ENCODE measurements at places on chromosomes 1 and 21.
A peak's percentile ranks its signal among the peaks of the same experiment; 100 is the strongest.

- DNase-seq = no peak
Observed at GRCh38 chr1:5725406-5725805, 266.8 kb downstream of the NPHP4 start.

GRCh38 chr1:80989455-80989854 is 811.3 kb upstream of the ADGRL2 start:
- DNase-seq = no peak

DNA sequence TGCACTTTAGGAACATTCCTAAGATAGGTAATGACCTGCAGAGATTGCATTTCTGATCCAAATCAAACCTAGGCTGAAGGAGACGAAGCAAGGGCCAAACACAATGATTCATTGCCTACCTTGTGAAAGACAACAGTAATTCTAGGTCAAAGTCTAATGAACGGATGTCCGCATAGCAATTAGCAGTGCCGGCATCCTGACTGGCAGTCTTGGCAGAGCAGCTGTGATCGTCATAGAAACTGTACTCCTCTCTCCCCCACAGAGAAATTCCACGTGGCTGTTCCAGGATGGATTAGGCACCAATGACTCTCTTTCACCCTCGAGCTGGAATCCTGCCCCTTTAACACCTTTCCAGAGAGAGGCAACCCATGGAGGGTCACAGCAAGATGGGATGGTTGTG is 28.9 kb upstream of the VAV3 start:
- no peak for DNase-seq

- DNase-seq = no peak
Observed at GRCh38 chr1:182731852-182732575, 47.6 kb upstream of the RGS8 start.

DNA sequence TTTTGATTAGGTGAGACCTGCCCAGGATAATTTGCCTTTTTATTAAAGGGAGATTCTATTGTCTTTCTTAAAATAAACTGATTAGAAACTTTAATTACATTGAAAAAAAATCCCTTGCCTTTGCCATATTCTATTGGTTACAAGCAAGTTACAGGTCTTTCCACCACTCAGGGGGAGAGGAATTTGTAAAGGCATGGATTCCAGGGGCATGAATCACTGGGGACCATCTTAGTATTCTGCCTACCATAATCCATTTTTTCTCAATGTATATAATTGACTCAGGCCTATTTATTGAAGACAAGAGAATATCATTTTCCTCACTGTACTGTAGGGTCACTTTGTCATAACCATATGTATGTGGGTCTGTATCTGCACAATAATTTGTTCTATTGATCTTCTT is 124.3 kb upstream of the PDE4B start:
- DNase-seq = no peak

DNA sequence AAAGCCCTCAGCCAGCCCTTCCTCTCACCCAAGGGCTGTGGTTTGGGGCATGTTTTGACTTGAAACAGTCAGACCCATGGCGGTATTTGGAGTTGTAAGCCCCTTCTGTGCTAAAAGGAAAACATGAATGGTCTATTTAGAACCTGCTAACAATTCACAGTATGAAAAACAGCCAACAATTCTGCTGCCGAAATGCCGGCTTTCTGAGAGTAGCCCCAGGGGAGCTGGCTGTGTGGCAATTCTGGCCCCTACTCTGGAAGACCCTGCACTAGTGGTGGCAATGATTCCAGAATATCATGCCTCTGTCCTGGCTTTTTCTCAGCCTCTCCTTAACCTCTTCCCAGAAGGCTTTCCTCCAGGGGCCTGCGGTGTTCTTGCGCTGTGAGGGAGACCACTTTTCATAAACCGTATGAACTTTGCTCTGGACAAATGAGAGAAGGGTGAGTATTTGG is 118.7 kb downstream of the EDEM3 start:
- DNase-seq = no peak

GRCh38 chr1:93433407-93433961 is 14.4 kb upstream of the FNBP1L start:
- DNase-seq = no peak

DNA sequence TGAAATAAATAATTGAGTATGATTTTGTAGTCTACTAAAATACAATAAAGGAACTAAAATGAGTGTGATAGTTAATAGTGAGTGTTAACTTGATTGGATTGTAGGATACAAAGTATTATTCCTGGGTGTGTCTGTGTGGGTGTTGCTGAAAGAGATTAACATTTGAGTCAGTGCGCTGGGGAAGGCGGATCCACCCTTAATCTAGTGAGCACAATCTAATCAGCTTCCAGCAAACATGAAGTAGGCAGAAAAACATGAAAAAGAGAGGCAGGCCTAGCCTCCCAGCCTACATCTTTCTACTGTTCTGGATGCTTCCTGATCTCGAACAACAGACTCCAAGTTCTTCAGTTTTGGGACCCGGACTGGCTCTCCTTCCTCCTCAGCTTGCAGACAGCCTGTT is 1716.6 kb downstream of the MRPL39 start:
- no peak for DNase-seq

DNA sequence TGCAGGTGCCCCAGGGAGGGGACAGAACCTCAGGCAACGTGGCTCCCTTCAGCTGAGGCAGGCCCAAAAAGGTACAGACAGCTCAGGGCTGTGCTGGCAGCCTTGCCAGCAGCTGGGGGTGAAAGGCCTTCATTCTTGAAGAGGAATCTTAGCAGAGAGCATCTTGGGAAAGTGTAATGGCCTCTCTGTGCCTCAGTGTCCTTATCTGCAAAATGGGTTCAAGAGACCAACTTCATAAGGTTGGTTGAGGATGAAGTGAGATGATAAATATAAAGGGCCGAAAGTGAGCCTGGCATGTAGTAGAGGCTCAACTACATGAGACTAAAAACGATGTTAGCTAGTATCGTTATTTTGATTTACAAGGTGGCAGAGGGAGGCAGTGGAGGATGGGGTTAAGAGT is 26.2 kb downstream of the TMCO4 start:
- no peak for DNase-seq

GRCh38 chr1:54884768-54885167 is 2.2 kb downstream of the DHCR24 start:
- no peak for DNase-seq

GRCh38 chr1:217193151-217193550 is 437.7 kb downstream of the GPATCH2 start:
- DNase-seq = no peak

- peak; percentile 17 for DNase-seq
Observed at GRCh38 chr1:151710187-151710840, 6.3 kb downstream of the CELF3 start.

GRCh38 chr21:34687065-34687464 is 18.3 kb downstream of the CLIC6 start:
- no peak for DNase-seq

GRCh38 chr21:31559368-31560119 is 99.9 kb upstream of the SOD1 start:
- DNase-seq = peak; percentile 94

DNA sequence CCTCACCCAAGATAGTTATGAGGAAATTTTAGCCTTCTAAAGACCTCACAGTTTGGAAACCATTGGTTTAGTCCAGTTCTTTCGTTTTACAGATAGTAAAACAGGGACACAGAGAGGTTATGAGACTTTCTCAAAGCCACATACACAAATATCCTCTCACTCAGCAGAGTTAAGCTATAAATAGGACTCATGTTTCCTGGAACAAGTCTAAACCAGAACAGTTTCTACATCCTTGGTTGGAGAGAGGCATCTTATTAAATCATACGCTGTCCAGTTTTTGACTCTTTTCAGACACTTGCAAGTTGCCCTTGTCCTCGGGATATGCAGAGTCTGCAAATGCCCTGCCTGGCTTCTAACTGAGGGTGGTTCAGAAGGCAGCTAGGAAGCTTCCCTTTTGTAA is 462.1 kb upstream of the DEPDC1 start:
- no peak for DNase-seq

- DNase-seq = no peak
Observed at GRCh38 chr1:221776495-221777301, 34.8 kb upstream of the DUSP10 start.

- peak; percentile 66 for DNase-seq
Observed at GRCh38 chr1:160777486-160778089, 18.4 kb upstream of the LY9 start.

GRCh38 chr1:39418236-39418635 is 73.2 kb upstream of the BMP8A start:
- DNase-seq = no peak

Measured in CD4-positive, alpha-beta T cell treated with Interleukin-6 for 4 hours (primary cell).